ENCODE measurements at places on chromosomes 6 and 20.

GRCh38 chr6:2110504-2110903 lies 134.9 kb downstream of the GMDS start:
- no peak for DNase-seq

DNA sequence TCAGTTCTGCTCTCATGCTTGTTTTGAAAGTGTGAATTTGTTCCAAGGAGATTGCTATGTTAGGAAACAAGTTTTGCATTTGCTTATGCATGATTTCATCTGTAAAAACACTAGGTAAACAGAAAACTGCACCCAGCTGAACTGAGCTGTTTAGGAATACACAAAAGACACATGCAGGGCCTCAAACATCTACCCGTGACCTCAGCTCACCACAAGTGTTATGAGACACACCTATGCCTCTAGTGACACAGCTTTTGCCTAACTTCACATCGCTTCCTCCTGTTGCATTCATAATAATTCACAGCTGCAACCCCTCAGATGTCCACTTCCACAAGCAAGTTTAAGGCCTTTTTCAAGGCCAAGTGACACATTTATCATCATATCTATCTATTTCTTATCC lies 98.0 kb upstream of the SLC24A3 start:
- peak; percentile 6 for DNase-seq

- no peak for DNase-seq
These were observed 6.4 kb upstream of the SLC22A7 start for GRCh38 chr6:43291708-43292107.

GRCh38 chr20:35502352-35502751 lies 27.1 kb downstream of the C20orf173 start:
- DNase-seq, result no peak

DNA sequence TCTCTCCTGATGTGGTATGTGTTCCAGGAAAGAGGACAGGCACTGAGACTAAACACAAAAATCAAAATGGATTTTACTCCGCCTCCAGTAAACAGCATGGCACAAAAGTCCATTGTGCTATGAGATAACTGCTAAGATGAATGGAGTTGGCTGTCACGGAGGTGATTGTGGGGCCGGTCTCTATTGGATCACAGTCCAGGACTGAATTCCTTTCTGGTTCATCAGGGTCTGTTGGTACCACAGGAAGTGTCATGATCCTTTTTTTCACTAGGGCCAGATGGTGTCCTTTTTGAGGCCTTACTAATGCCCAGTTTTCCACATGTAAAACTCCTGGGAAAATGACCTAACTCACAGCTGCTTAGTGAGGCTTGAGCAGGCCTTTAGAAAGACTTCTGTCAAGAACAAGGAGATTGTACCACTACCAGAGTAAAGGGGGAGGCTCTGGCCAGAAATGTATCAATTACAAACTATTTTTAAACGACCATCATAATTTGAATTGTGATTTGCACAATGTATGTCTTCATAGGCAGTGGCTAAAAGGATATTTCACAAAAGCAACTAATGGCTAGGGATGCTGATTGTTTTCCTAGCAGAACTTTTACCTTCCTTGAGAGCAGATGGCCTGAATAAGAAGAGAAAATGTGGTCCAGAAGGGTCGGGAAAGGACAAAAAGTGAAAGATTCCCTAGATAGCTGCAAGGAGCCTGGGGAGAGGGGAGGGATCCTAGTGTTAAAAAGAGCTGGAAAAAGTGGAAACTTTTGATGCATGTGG lies 192.2 kb upstream of the POU3F2 start:
- peak; percentile 90 for DNase-seq

DNA sequence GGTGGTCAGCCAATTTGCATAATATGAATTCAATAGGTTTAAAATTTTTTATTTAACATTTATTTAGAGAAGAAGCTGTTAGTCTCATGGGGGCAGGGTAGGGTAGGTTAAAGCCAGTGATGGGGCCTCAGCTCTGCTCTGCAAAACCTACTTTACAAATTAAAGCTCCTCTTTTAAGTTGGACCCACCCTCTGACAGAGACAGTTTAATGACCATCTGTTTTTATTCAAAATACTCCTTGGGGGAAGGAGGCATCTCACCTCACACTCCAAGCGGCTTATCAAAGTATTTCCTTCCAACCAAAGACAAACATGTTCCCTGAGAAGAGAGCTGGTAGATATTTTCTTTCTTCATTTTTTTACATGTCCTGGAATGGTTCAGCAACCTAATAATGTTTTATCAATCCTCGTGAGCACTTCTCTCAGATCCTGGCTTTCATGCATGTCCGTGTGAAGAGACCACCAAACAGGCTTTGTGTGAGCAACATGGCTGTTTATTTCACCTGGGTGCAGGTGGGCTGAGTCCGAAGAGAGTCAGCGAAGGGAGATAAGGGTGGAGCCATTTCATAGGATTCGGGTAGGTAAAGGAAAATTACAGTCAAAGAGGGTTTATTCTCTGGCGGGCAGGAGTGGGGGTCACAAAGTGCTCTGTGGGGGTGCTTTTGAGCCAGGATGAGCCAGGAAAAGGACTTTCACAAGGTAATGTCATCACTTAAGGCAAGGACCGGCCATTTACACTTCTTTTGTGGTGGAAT lies 184.7 kb downstream of the GJA1 start:
- no peak for DNase-seq

- DNase-seq, result no peak
These were observed 113.8 kb downstream of the MAP3K4 start for GRCh38 chr6:161105408-161105807.

GRCh38 chr6:111874025-111874415 lies 768 bp upstream of the FYN start:
- DNase-seq, result no peak

GRCh38 chr6:154893917-154894316 lies 101.2 kb upstream of the TIAM2 start:
- DNase-seq, result no peak

GRCh38 chr6:106908386-106908840 lies 66.1 kb downstream of the CD24 start:
- peak; percentile 54 for DNase-seq

GRCh38 chr6:14265049-14266021 lies 147.8 kb downstream of the CD83 start:
- no peak for DNase-seq

DNA sequence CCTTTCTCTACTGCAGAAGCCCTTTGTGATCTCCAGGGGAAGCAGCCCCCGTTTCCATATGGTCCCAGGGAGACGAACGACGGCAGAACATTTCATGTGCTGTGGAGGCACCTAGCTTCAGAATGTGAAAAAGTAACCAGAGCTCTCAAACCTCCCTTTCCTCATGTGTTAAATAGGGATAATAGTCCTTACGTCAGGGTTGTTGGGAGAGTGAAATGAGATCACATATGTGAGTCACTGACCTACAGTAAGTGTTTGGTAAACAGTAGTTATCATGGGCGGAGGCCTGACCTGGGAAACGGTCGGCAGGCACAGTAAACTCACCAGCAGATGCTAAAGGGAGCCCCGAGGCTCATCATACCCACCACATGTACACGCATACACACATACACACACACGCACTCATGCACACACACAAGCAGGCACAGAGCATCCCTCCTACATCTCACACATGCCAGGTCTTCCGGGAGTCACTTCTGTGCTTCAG lies 89.7 kb downstream of the LY86 start:
- peak; percentile 80 for DNase-seq

GRCh38 chr6:24766680-24767462 lies 7.9 kb upstream of the GMNN start:
- DNase-seq, result no peak

DNA sequence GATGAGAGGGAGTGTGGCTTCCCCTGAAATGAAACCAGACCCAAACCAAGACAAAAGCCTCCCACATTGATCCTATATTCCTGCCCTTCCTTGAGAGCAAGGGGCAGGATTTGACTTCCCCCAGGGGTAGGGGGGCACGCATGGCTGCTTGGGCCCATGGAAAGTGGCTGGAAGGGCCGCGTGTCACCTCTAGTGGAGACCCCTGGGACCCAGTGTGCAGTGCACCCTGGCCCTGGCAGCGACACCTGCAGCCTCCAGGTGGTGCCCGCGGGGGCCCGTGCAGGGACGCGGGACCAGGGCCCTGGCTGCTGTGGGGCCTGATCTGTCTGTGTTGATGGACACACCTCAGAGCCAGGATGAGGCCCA lies 18.0 kb upstream of the SLCO4A1 start:
- DNase-seq, result no peak

DNA sequence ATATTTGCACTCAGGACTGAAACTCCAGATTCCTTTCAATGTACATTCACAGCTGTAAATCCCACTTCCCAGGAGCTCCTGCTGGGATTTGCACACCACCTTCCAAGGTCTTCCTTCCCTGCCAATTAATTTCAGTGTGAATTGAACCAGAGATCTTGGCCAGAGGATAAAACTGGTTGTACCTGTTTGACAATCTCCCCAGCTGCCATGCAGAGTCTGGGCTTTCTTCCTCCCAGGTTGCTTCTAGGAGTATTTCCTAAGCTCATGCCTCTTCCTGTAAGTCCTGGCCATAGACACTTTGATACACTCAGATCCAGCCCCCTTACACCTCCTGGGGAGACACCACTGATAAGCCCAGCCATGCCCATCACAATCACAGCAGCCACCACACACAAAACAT lies 15.6 kb downstream of the MAFB start:
- DNase-seq, result peak; percentile 71

DNA sequence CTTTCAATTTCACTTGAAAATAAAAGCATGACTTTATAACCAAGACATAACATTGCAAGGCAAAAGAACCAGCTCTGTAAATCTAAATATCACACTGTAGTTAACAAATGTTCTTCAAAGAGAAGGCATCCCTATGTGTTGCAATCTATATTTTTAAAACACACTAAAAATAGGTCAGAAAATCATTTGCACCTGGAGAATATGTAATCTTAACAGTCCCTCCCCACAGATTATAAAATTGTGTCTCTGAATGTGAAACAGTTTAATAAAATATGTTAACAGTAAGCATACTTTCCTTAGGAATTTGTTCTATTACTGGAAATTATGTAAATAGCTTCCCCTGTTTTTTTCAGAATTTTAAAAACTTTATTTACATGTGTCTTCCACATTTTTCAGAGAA lies 351.9 kb downstream of the COL12A1 start:
- no peak for DNase-seq

DNA sequence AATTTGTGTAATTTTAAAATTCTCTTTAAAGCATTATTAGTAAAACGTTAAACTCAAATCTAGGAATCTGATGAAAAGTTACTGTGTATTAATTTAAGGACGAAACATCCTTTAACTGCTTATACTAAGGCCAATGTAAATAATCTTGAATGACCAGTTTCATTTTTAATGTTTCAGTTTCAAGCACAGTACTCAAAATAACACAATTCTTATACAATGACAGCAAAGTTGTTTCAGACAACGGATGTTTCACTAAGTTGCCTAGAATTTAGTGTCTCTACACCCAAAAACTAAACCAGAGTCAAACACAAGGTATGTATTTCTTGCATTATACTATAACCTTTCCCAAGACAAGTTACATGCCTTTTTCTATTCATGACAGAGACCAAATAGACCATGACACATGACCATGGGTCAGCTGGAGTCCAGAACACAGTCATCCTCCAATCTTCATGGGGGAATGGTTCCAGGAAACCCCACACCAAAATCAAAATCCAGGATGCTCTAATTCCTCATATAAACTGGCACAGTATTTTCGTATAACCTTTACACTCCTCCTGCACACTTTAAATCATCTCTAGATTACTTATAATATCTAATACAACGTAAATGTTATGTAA lies 7.7 kb downstream of the PHIP start:
- no peak for DNase-seq

DNA sequence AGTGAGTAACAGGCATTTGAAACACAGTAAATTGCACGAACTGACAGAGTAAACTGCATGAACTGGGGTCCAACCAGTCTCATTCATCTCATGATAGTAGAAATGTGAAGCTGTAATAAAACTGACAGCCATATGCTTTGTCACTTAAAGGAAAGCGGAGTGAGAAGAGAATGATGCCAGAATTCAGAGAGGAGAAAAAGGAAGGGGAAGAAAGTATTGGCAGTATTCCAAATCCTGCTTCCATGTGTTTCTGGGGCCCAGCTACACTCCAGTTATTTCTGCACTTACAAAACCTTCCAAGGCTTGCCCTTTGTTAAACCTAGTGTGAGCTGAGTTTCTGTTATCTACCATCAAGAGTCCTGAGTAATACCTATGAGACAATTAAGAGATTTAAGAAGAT lies 17.2 kb downstream of the SNX14 start:
- no peak for DNase-seq

- DNase-seq, result no peak
These were observed 53.2 kb downstream of the PPP1R14C start for GRCh38 chr6:150195996-150196417.

GRCh38 chr6:3895312-3895653 lies 46.1 kb downstream of the FAM50B start:
- no peak for DNase-seq

- DNase-seq, result no peak
These were observed 80.9 kb downstream of the OPN5 start for GRCh38 chr6:47862731-47863130.

DNA sequence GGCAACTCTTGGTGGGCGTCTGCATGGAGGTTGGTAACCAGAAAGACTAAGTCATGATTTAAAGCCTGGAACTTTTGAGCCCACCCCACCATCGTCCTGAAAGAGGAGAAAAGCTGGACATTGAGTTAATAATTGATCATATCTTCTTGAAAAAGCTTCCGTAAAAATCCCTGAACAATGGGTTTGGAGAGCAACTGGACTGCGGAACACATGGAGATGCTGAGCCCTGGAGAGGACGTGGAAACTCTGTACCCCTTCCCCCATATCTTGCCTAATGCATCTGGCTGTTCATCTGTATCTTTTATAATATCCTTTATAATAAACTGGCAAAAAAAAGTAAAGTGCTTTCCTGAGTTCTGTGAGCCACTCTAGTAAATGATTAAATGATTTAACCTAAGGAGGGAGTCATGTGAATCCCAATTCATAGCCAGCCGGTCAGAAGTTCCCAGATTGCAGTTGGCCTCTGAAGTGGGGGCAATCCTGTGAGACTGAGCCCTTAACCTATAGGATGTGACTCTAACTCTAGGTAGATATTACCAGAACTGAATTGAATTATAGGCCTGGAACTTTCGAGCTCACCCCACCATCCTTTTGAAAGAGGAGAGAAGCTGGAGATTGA lies 26.5 kb upstream of the LGSN start:
- DNase-seq, result no peak

GRCh38 chr20:46562373-46563169 lies 12.1 kb upstream of the OCSTAMP start:
- DNase-seq, result peak; percentile 77

GRCh38 chr20:6768228-6769140 lies 998 bp downstream of the BMP2 start:
- peak; percentile 61 for DNase-seq

- no peak for DNase-seq
These were observed 135.3 kb upstream of the FOXQ1 start for GRCh38 chr6:1176567-1176966.

DNA sequence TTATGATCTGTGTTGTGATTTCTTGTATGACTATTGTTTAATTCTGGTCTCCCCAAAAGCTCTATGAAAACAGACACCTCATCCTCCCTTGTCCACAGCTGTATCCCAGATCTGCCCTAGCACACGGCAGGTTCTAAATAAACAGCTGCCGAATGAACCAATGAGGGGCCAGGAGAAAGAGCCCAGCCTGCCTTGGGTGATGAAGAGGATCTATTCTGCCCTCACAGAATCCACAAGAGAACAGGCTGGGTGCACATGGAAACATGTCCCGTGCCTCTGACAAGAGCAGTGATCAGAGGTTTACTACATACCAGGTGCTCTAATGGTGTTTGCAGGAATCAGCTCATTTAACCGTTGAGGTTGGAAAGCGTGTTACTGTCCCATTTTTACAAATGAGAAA lies 15.6 kb upstream of the TLDC2 start:
- DNase-seq, result no peak

GRCh38 chr6:87698547-87699006 lies 3.5 kb downstream of the AKIRIN2 start:
- DNase-seq, result no peak

- no peak for DNase-seq
These were observed 149.6 kb upstream of the SYNCRIP start for GRCh38 chr6:85792254-85792653.

Measured in islet precursor cell (in vitro differentiated cells).